Bronchus fibroblast of lung (primary cell): ENCODE measurements at places on chromosomes 5 and 9. TPM values are rescaled to one million over a fixed set of nuclear protein-coding genes. Genes with fewer than 3 reads are reported as not detected.

Gene ADAMTS6
- total RNA-seq = 16.5 and 19.3 TPM in 2 replicates

Gene TXNDC8
- not detected in 2 replicates for total RNA-seq

Gene DBH
- total RNA-seq = not detected in 2 replicates

Gene PCDHGA2
- total RNA-seq = 0.50 and 0.59 TPM in 2 replicates

Gene NSG2
- total RNA-seq = not detected in 2 replicates

Gene FSTL4
- 0.15 TPM in 1 of 2 replicates, not detected in the other for total RNA-seq

Gene FAM221B
- total RNA-seq = not detected in 2 replicates

Gene VPS13A
- total RNA-seq = 4.6 and 6.1 TPM in 2 replicates

Gene DPYSL3
- total RNA-seq = 62.2 and 62.7 TPM in 2 replicates

Gene NRG2
- total RNA-seq = 0.15 and 0.17 TPM in 2 replicates

Gene NEUROG1
- total RNA-seq = not detected in 2 replicates

Gene TLX3
- total RNA-seq = not detected in 2 replicates

Gene OTP
- not detected in 2 replicates for total RNA-seq

Gene IFNA2
- not detected in 2 replicates for total RNA-seq

Gene SEMA4D
- total RNA-seq = 0.59 and 0.84 TPM in 2 replicates

Gene CCIN
- 0.84 and 0.89 TPM in 2 replicates for total RNA-seq

Gene LRRC70
- total RNA-seq = 0.17 and 0.30 TPM in 2 replicates

Gene HMGCS1
- 247 TPM in 2 replicates for total RNA-seq

Gene GFI1B
- total RNA-seq = under 0.01 TPM in 1 of 2 replicates, not detected in the other

Gene OMD
- total RNA-seq = not detected in 2 replicates

Gene RUSC2
- 14.6 and 16.5 TPM in 2 replicates for total RNA-seq

Gene FAM153A
- not detected in 2 replicates for total RNA-seq

Gene OR13C9
- total RNA-seq = not detected in 2 replicates

Gene ZBTB34
- total RNA-seq = 2.1 and 2.4 TPM in 2 replicates

Gene PIP5KL1
- 2.1 and 4.0 TPM in 2 replicates for total RNA-seq

Gene PKD2L2
- not detected in 2 replicates for total RNA-seq

Gene SPATA31D4
- total RNA-seq = not detected in 2 replicates

Gene CAAP1
- 9.5 and 12.1 TPM in 2 replicates for total RNA-seq

Gene SMIM32
- total RNA-seq = not detected in 2 replicates

Gene FABP6
- not detected in 2 replicates for total RNA-seq

Gene RAPGEF1
- 14.5 and 18.0 TPM in 2 replicates for total RNA-seq

Gene HTR1A
- not detected in 2 replicates for total RNA-seq

Gene ECPAS
- total RNA-seq = 55.3 and 57.5 TPM in 2 replicates
